SW 1271 (cell line): ENCODE measurements at places on chromosomes 3 and 15.

GRCh38 chr3:148631124-148631903, 66.4 kb upstream of the AGTR1 start:
- no peak for DNase-seq

DNA sequence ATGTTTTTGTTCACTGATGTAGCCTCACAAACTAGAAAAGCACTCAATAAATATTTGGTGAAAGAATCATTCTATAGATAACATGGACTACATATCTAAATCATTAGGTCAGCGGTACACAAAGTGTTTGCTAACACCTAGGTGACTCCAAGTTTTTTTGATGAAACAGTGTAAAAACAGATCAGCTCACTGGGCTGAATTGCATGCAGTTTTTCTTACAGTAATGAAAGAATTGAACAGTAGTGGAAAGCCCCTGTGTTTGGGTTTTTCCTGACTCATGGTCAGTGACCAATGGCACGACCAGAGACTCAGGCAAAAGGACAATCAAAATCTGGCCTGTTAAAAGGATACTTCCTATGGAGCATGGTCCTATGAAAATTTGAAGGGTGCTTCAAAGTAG, 384.3 kb upstream of the EPHA6 start:
- no peak for DNase-seq

DNA sequence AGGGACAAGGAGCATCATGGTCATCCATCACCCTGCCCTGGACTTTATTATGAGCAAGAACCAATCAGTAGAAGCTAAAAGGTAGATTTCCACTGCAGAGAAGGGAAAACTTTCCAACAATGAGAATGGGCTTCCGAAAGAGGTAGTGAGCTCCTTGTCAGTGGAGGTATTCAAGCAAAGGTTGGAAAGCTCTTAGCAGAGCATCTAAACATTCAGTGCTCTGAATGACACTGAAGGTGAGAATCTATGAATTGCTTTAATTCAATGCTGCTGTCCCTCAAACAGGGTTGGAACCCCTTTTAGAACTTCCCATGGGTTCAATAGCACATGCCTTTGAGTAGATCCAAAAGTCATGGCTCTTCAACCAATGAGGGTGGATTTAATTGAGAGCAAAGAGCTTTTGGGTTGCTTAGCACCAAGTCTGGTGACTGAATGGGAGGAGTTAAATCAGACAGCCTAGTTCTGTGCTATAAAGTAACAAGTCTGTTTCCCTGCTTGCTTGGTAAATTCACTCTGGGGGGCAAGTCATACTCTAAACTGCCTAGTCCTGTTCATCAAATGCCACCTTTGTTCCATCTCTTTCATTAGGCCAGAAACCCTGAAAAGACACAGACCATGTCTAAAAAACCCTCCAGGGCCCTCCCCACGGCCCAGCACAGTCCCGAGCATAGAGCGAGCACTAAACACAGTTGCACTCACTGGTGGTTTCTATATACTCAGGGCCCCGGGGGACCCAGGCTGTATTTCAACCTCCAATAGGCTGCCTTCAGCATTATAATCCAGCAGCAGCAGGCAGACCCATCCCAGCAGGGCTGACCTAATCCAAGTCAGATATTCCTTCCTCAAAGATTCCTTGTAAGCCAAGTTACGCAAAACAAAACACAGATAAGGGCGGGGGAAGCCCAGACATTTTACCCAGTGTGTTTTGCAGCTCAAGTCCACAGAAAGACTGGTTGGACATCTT, 161.2 kb downstream of the MEGF11 start:
- no peak for DNase-seq

GRCh38 chr3:172228036-172228415, 188.6 kb downstream of the FNDC3B start:
- no peak for DNase-seq

DNA sequence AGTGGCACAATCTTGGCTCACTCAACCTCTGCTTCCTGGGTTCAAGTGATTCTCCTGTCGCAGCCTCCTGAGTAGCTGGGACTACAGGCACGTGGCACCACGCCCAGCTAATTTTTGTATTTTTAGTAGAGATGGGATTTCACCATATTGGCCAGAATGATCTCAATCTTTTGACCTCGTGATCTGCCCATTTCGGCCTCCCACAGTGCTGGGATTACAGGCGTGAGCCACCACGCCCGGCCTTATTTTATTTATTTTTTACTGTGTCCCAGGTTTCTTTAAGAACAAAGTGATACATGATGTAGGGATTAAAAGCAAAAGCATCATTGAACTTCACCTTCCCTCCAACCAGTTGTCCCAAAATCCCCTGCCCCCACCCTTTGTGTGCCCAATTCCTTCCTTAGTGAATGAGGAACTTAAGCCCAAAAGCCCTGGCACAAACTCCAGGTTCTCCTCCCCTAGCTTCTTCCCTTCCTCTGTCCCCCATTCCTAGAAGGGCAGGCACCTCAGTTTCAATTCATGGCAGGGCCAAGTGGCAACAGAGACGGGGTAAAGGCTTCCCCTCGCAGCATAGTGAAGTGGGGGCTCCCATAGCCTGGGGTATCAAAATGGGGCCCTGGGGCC, 23.7 kb upstream of the RPN1 start:
- DNase-seq = no peak

DNA sequence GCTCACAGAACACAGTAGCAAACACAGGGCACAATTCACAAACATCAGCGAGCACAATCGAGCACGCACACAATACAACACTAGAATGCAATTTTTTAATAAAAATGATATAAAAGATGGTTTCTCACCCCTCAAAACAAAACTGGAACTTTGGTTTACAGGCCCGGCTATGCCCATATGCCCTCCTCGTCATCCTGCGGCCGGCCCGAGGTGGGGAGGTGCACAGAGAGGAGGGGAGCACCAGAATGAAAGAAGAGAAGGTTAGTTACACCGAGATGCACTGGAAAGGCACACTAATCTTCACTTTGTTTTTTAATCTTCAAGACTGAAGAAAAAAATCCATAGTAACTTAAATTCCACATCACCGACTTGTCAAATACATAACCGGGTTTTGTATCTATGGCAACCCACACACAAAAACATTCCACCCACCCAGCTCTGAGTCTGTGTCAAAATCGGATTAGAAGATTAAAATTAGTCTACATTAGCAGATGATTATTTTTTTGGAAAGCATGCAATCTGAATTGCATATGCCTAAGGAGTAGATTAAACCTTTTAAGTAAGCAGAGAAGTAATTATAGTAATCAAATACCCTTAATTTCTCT, 196.7 kb upstream of the WNT5A start:
- no peak for DNase-seq
